ENCODE measurements at places on chromosomes 1 and 21. TPM values are rescaled to one million over a fixed set of nuclear protein-coding genes. Genes with fewer than 3 reads are reported as not detected.

- peaks cover 2% of the 10 kb centered on the region for H3K36me3 ChIP-seq
- no peak overlapping the region for H3K27ac ChIP-seq
- no peaks in the 10 kb centered on the region for H3K27me3 ChIP-seq
- peak; percentile 24 for DNase-seq
- H3K4me1 ChIP-seq = no peaks in the 10 kb centered on the region
Measured at GRCh38 chr1:209190591-209191261, 392.8 kb upstream of the CAMK1G start.

The RUNX1 gene
- 56.2 TPM for total RNA-seq

DNA sequence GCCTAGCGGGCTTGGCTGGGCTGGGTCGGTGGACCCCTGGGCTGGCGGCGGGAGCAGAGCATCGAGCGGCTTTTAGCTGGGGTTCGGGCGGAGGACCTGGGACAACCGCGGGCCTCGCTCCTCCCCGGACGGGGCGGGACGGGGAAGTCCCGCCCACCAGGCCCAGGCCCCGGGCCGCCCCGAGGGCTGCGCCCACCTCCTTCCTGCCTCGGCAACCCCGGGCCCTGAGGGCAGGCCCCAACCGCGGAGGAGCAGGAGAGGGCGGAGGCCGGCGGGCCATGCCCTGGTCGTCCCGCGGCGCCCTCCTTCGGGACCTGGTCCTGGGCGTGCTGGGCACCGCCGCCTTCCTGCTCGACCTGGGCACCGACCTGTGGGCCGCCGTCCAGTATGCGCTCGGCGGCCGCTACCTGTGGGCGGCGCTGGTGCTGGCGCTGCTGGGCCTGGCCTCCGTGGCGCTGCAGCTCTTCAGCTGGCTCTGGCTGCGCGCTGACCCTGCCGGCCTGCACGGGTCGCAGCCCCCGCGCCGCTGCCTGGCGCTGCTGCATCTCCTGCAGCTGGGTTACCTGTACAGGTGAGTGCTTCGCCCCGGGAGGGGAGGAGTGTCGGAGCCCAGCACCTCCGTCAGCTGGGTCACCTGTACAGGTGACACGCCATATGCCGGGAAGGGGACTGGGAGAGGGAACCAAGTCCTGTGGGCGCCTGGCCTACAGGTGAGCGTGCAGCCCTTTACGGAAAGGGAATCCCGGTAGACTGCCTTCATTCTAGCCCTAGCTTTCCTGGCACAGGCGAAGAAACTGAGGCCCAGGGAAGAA lies at the start of gene XKR8:
Gene XKR8 (plus strand): TSS at position 182 of the 812 bp plus-strand sequence. CDS start 97 bp downstream, at position 279.
- peak within 1 kb of the TSS; percentile 93 for H3K4me3 ChIP-seq
- DNase-seq = peak; percentile 88
- H3K27me3 ChIP-seq = no peaks in the 10 kb centered on the region
- peak within 1 kb of the TSS; percentile 85 for H3K27ac ChIP-seq

The SPATA21 gene
- total RNA-seq = not detected

The DPM3 gene
- total RNA-seq = 49.4 TPM

- no peak overlapping the region for H3K27ac ChIP-seq
- H3K36me3 ChIP-seq = no peaks in the 10 kb centered on the region
Measured at GRCh38 chr1:51610637-51611036, 6.3 kb upstream of the OSBPL9 start.

The LENEP gene
- 2.3 TPM for total RNA-seq

DNA sequence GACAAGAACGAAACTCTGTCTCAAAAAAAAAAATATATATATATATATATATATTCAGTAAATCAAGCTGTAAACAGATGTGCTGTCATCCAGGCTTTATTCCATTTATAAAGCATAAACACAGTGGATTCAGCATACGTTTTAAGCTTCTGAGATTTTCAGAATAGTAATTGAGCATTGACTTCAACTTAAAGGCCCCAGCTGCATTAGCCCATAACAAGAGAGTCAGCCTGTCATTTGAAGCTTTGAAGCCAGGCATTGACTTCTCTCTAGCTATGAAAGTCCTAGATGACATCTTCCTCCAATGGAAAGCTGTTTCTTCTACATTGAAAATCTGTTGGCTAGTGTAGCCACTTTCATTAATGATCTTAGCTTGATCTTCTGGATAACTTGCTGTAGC lies 6.6 kb downstream of the KPNA6 start:
- H3K36me3 ChIP-seq = peaks cover 7% of the 10 kb centered on the region
- no peaks in the 10 kb centered on the region for H3K27me3 ChIP-seq
- no peak overlapping the region for H3K27ac ChIP-seq

The FHL3 gene
- total RNA-seq = 32.7 TPM

GRCh38 chr1:108009603-108010195 lies 44.7 kb upstream of the VAV3 start:
- peaks cover 7% of the 10 kb centered on the region for H3K27me3 ChIP-seq
- DNase-seq = no peak
- H3K4me1 ChIP-seq = peaks cover 19% of the 10 kb centered on the region
- H3K27ac ChIP-seq = no peak overlapping the region
- H3K4me3 ChIP-seq = no peak overlapping the region

The GUCA2A gene
- total RNA-seq = not detected

The SPATA46 gene
- not detected for total RNA-seq

- H3K36me3 ChIP-seq = peaks cover 7% of the 10 kb centered on the region
- peak overlapping the region; percentile 91 for H3K27ac ChIP-seq
- H3K4me1 ChIP-seq = peaks cover 61% of the 10 kb centered on the region
- H3K4me3 ChIP-seq = peak overlapping the region; percentile 93
Measured at GRCh38 chr1:51518033-51518585, 957 bp downstream of the EPS15 start.

- H3K36me3 ChIP-seq = peaks cover 2% of the 10 kb centered on the region
- no peak overlapping the region for H3K4me3 ChIP-seq
- H3K4me1 ChIP-seq = no peaks in the 10 kb centered on the region
Measured at GRCh38 chr21:32426592-32427051, 14.1 kb downstream of the EVA1C start.

The FCRL1 gene
- 0.25 TPM for total RNA-seq

DNA sequence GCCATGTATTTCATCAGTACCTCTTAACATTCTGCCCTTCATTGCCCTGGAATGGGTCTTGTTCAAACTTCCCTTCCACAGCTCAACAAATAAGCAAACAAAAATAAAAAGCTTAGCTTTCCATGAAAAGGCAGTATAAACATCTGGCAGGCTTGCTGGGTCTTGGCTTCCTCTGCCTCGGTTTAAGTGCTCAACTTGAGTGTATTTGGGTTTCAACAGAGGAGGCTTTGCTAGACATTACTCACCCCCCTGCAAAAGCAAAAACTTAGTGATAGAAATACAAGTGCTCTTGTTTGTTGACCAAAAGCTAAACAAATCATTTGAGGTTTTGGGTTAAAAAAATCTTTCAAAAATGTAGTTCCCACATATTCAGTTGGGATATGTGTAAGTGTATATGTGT lies 518.5 kb downstream of the PLPP3 start:
- H3K27ac ChIP-seq = no peak overlapping the region
- H3K27me3 ChIP-seq = no peaks in the 10 kb centered on the region
- DNase-seq = no peak
- no peak overlapping the region for H3K4me3 ChIP-seq
- no peaks in the 10 kb centered on the region for H3K4me1 ChIP-seq

DNA sequence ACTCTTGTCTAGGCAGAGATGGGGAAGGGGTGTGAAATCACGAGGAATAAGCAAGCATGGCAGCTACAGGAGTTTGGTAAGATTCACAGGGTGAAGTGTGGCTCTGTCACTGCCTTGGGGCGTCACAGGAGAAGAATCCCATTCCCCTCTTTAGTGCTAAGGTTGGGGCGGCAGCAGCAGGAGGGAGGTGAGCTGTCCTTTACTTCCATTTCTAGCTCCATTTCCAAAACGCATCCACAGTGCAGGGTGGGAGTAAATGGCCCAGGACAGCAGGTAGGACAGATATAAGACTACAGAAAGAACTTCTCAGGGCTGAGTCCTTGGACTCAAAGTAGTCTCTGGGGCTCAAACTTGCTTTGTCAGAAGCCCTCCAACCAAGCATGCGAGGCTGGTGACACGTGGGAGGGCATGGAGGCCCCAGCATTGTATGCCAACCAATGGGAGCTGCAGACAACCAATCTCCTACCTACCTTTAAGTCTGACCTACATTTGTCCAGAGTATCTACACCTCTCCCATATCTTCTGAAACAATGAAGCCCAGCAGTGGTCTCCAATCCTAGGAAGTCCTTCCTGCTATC lies 8.5 kb downstream of the MEF2D start:
- peaks cover 10% of the 10 kb centered on the region for H3K36me3 ChIP-seq
- peak overlapping the region; percentile 72 for H3K27ac ChIP-seq
- no peaks in the 10 kb centered on the region for H3K27me3 ChIP-seq

- no peak overlapping the region for H3K27ac ChIP-seq
- no peak overlapping the region for H3K4me3 ChIP-seq
- peaks cover 5% of the 10 kb centered on the region for H3K27me3 ChIP-seq
- H3K36me3 ChIP-seq = no peaks in the 10 kb centered on the region
- DNase-seq = no peak
Measured at GRCh38 chr1:223860051-223860622, 14.4 kb upstream of the TP53BP2 start.

The RGS1 gene
- total RNA-seq = 25.8 TPM

DNA sequence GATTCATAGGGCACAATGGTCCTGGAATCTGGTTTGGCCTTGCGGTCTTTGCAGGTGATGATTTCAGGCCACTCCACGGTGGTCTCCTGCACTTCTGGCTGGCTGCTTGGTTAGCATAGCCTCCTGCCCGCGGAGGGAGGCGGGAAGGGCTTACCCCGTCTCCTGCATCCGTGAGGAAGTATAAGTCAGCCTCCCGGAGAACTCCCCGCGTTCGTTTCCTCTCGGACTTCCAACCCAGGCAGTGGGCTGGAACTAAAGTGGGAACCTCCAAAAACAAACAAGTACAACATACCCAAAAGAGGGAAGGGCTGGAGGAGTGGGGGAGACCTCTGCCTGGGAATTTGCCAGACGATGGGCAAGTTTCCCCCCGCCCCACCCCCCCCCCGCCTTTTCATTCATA lies 939 bp upstream of the CCN1 start:
- H3K4me3 ChIP-seq = no peak overlapping the region
- peaks cover 23% of the 10 kb centered on the region for H3K4me1 ChIP-seq
- no peaks in the 10 kb centered on the region for H3K36me3 ChIP-seq
- H3K27ac ChIP-seq = no peak overlapping the region
- peaks cover 76% of the 10 kb centered on the region for H3K27me3 ChIP-seq

DNA sequence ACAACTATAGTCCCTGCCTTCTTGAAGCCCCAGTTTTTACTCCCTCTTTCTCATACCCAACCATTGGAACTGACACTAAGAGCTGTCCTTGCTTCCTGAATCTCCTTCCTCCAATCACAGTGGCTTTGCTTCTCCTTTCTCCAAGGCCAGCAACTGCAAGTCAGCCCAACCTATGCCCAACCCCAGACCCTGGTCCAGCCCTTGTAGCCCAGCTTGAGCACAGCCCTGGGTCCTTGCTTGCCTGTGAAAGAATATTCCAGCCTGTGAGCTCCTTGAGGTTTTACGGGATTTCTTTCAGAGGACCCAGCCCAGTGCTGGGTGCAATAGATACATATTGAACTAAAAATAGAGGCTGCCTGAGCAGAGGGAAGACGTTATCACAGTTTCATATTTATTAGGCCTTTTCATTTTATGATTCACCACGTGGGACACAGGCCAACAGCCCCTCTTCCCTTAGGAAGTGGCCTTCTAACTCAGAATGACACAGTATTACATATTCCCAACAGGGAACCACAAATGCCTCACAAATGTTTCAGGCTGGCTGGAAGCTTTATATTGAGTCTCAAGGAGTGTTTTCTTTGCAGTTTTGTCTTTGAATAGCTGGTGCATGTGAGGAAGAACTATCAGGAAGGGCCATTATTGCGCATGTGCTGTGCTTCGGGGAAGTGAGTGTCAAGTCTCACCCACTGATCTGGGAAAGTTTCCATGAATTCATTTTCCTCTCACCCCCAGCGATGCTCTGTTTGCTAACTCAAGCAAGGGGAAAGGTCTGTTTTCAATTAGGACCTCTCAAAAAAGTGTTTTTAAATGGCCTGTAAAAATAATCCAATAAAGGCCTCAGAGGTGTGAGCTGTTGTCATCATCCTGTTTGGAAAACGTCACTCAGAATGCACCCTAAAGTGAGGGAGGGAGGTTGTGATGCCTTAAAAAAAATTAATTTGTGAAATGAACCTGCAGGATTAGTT lies 92.3 kb upstream of the NFIA start:
- H3K27me3 ChIP-seq = peaks cover 14% of the 10 kb centered on the region
- DNase-seq = no peak
- no peak overlapping the region for H3K27ac ChIP-seq
- H3K4me3 ChIP-seq = no peak overlapping the region

GRCh38 chr1:27383661-27384060 lies 528 bp upstream of the CD164L2 start:
- peaks cover 9% of the 10 kb centered on the region for H3K27me3 ChIP-seq
- no peak overlapping the region for H3K4me3 ChIP-seq
- H3K4me1 ChIP-seq = peaks cover 3% of the 10 kb centered on the region
- no peaks in the 10 kb centered on the region for H3K36me3 ChIP-seq
- H3K27ac ChIP-seq = no peak overlapping the region

GRCh38 chr1:27145934-27146354 lies 9.0 kb downstream of the SLC9A1 start:
- H3K36me3 ChIP-seq = no peaks in the 10 kb centered on the region
- H3K27ac ChIP-seq = peak overlapping the region; percentile 38
- DNase-seq = no peak
- peaks cover 55% of the 10 kb centered on the region for H3K4me1 ChIP-seq

DNA sequence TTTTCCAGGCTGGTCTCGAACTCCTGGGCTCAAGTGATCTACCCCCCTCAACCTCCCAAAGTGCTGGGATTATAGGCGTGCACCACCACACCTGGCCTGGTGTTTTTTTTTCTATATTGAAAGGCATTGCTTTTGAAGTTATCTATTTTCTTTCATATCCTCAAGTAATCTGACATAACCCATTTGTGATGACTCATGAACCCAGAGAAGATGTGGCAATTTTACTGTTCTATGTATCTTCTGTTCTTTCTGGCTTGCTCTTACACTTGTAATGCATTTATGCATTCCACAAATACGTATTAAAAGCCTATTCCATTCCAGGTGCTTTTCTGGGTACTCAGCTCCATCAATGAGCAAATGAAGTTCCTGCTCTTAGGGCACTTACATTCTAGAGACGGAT lies 29.9 kb upstream of the ERRFI1 start:
- no peak overlapping the region for H3K27ac ChIP-seq
- peaks cover 14% of the 10 kb centered on the region for H3K27me3 ChIP-seq
- H3K4me1 ChIP-seq = peaks cover 4% of the 10 kb centered on the region
- no peak overlapping the region for H3K4me3 ChIP-seq

- H3K27ac ChIP-seq = peak overlapping the region; percentile 81
- peaks cover 2% of the 10 kb centered on the region for H3K36me3 ChIP-seq
- no peaks in the 10 kb centered on the region for H3K27me3 ChIP-seq
- peak; percentile 65 for DNase-seq
- peak overlapping the region; percentile 71 for H3K4me3 ChIP-seq
Measured at GRCh38 chr1:89739013-89739843, 81.6 kb upstream of the LRRC8D start.

- no peaks in the 10 kb centered on the region for H3K27me3 ChIP-seq
- H3K4me3 ChIP-seq = peak overlapping the region; percentile 62
- no peak overlapping the region for H3K27ac ChIP-seq
- H3K36me3 ChIP-seq = peaks cover 5% of the 10 kb centered on the region
Measured at GRCh38 chr1:6614929-6615785, 1.6 kb downstream of the PHF13 start.

The SLC22A15 gene
- total RNA-seq = 1.5 TPM

Measured in activated T-cell treated with anti-CD3 and anti-CD28 coated beads, Interleukin-2, amount 50 U/mL, for 72 hours (primary cell).